Caco-2 (cell line): ENCODE measurements at places on chromosomes 4 and X.

DNA sequence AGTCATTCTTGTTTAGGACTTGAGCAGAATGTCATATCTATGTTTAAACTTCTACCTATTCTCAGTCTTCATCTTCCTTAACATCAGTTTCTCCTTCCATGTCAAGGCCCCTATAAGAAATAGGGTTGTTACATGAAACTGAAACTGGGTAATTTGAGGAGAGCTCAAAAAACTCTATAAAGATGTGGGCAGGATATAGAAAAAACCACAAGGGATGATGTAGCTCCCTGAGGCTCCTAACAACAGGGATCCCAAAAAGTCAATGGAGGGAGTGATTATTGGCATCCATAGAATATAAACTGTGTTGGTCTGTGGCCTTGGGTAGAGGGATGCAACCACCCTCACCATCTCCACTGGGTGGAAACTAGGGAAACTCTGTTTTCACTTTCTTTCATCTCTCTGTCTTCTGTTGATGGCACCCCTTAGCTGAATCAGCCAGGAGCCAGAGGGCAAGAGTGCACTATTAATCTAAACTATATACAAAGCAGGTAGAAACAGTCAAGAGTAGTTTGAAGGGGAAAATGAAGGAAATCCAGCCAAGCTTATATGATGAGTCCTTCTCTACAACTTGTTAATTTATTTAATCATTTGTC lies 27.6 kb downstream of the C4orf54 start:
- no peaks in the 10 kb centered on the region for H3K36me3 ChIP-seq
- no peak for DNase-seq
- no peaks in the 10 kb centered on the region; the same call in 1 of the 2 replicates for H3K4me1 ChIP-seq
- H3K27me3 ChIP-seq: no peaks in the 10 kb centered on the region
- H3K27ac ChIP-seq: no peak overlapping the region

DNA sequence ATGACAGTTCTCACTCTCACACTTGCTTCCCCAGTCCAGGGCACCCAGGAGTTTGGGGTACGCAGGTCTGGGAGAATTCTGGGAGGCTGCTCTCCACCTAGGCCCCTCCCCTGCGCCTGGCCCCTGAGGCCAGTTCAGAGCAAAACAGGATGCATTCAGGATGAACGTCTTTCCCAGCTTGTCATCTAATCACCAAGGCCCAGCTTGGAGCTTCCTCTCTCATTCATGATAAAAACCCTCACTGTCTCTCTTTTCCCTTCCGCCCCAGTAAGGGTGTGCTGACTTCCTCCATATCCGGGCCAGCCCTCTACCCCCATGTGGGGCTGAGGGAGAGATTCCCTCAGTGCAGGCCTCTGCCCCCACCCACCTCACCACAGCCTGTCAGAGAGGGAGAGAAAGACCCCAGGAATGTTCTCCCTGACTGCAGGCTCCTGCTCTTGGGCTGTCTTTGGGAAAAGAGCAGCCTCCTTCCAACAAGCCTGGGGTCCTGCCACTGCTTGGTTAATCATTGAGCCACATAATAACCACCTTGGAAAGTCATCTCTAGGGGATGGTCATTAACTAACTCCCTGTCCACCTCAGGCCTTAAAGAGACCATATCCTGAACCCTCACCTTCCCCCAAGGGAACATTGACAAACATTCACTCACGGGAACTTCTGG lies 50.1 kb downstream of the STARD8 start:
- no peak overlapping the region for H3K27ac ChIP-seq
- no peaks in the 10 kb centered on the region for H3K36me3 ChIP-seq
- H3K4me3 ChIP-seq: no peak overlapping the region
- no peaks in the 10 kb centered on the region for H3K4me1 ChIP-seq
- no peaks in the 10 kb centered on the region for H3K27me3 ChIP-seq

GRCh38 chr4:187983746-187984145 lies 11.8 kb upstream of the ZFP42 start:
- H3K4me1 ChIP-seq: no peaks in the 10 kb centered on the region
- DNase-seq: no peak
- H3K36me3 ChIP-seq: no peaks in the 10 kb centered on the region
- no peaks in the 10 kb centered on the region for H3K27me3 ChIP-seq

- DNase-seq: no peak
- H3K36me3 ChIP-seq: no peaks in the 10 kb centered on the region
- H3K4me3 ChIP-seq: no peak overlapping the region
These were observed 15.5 kb downstream of the CPE start for GRCh38 chr4:165394275-165394674.

GRCh38 chr4:123480706-123481418 lies 84.3 kb downstream of the SPRY1 start:
- no peak for DNase-seq
- peak overlapping the region; percentile 97 for H3K27ac ChIP-seq
- no peaks in the 10 kb centered on the region for H3K36me3 ChIP-seq
- H3K27me3 ChIP-seq: no peaks in the 10 kb centered on the region
